ENCODE measurements at places on chromosomes 6 and 20.

GRCh38 chr6:134438837-134439236 is 120.9 kb upstream of the SGK1 start:
- DNase-seq = no peak

- DNase-seq = no peak
These were observed 7.3 kb downstream of the RAB32 start for GRCh38 chr6:146550911-146551310.

DNA sequence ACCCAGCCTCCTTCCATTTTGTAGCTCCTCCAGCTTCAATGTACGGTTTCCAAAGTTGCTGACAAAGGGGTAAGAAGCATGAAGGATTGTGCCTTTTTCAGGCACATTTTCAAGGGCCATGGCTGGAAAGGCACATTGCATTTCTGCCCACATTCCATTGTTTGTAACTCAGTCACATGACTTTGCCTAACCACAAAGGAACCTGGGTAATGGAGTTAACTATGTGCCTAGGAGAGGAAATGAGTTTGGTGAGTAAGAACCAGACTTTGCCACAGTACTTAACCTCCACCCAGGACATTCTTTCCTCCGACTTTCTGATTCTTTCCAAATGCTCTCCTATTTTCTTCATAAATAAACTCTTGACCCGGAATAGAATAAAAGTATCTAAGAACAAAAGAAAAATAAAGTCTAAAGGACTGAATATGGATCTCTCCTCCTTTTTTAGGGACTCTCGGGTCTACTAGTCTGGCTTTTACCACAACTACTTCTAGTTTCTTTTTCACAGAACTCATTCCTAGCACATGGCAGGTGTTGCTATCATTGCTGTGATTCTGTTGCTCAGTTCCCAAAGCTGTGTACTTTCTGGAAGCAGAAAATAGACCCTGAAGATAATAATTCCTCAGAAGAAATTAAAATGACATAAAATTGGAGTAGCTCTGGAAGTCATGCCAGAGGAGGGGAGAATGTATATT is 81.5 kb upstream of the ISM1 start:
- no peak for DNase-seq

DNA sequence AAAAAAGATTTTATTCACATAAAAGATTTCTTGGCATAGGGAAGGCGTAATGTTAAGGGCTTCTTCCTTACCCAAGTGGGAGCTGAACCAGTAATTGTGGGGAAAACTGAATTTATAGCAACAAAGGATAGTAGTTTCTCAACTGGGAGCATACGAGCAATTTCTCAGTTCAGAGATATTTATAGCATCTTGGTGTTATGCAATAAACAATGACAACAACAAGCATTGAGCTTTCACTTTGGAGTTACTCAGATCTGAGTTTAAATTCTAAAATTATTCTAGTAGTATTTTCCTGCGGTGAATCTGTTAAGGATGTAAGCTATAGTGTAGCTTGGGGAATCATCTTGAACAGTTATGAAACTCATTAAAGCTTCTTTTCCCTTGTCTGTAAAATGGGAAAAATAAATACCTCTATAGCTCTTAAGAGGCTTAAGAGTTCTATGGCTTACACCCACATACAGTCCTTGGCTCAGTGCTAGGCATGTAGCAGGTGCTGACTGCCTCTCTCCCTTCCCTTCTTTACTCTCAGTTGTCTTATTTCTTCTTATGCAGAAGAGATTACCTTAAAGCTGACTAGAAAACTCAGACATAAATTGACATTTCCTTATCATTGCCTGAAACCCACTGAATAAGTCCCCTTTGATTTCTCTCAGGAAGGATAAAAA is 58.8 kb downstream of the SAMD5 start:
- DNase-seq = no peak

DNA sequence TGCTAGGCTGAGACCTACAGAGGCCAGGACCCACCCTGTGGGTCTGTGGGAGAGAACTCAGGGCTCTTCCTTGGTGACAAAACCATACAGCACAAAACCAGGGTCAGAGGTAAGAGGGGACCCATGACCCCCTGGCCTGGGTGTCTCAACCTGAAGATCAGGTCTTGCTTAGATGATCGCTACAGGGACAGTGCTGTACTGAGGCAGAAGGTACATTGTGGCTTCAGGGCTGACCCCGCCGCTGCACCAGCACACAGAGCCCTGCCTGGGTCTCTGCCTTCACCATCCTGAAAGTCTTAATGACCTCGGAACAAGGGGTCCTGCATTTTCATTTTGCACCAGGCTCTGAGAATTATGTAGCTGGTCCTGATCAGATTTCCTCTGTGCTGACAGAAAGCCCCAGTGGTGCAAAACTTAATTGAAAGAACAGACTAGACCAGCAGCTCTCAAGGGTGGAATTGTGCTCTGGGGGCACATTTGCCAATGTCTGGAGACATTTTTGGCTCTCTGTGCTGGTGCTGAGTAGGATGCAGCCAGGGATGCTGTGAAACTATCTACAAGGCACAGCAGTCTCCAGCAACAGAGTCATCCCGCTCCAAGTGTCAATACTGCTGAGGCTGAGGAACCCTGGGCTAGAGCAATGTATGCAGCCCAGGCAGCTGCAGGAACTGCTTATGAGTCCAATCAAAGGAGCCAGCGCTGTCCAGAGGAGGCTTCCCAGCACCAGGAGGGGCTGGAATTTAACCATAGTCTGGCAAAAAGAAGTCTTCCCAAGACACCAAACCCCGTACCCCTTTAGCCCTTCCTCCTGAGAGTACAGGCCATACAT is 254.9 kb downstream of the ERMARD start:
- no peak for DNase-seq

GRCh38 chr20:36658300-36658699 is 12.3 kb upstream of the SLA2 start:
- no peak for DNase-seq

DNA sequence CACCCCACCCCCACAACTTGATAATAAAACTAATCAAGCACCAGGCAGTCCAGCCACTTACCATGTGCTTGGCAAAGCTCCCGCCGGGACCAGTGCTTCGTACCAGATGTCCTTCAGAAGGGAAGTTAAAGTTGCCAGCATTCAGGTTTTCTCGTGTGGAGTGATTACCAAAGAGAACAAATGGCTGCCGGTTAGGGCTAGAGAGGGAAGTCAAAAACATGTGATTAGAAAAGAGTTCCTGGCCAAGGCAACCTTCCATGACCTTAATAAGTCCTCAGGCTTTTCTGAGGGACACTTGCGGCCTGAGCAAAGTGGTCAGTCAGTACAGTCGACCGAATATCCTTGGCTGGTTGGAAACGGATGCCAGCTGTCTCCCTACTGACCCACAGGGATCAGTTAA is 67.0 kb downstream of the DNAAF9 start:
- no peak for DNase-seq

DNA sequence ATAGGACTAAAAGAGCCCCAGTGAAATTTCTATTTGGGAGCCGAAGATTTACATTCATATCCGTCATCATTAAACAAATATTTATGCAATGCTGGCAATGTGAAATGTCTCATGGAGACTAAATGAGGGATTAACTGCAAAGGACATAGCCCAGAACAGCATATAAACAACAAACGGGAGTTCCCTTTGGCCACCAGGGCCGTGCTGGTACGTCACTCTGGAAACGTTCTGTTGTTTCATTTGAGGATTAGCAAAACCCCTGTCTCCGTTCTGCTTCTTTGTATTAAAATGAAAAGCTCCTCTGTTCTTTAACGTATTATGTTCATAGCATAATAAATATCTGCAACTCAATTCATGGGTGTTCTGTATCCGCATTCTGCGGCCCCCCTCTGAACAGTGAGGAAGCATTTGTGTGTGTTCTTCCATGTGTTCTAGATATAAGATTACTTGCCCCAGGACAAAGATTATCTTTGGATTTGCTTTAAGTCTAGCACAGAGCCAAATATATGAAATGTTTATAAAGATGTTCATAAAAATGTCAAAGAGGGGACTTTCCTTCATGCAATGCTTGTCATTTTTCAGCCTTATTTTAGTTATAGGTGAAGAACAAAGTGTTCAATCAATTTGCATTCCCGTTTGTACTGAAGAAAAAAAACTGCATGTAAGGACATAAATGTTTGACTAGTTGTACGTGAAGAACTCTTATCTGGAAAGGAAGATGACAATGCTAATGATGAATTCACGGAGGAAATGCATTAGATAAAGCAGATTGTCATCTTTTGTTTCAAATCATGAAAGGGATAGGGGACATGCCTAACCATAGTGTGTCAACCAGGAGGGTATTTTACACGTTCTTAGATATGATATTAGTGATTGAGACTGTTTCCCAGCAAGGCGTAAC is 90.0 kb upstream of the TNFAIP3 start:
- no peak for DNase-seq

GRCh38 chr20:58310291-58310782 is 822 bp downstream of the RAB22A start:
- DNase-seq = no peak

GRCh38 chr6:22873513-22874136 is 304.3 kb downstream of the HDGFL1 start:
- no peak for DNase-seq

DNA sequence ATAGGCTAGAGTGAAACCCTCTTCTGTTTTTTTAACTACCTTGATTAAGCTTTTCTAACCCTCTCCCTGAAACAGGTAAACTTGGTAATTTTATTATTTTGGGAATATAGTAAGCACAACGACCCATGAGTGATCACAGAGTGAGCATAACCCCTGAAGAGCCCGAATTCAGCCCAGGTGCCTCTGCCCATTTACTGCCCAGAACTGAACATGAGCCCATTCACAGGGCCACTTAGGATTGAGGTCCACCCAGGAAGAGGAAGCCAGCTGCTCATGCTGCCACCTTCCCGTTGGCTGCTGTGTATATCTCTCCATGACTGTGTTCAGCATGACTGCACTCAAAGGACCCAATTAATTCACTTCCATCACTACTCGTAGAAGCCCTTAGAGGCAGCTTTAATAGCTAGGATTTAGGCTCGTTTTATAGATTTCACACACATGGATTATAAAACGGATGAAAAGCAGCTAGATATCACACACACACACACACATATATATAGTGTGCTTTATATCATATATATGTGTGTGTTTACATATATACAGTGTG is 8.3 kb upstream of the PDE10A start:
- DNase-seq = no peak

- no peak for DNase-seq
These were observed 114.1 kb upstream of the ADGRF1 start for GRCh38 chr6:47156196-47156595.

- DNase-seq = no peak
These were observed 52.8 kb downstream of the MYLIP start for GRCh38 chr6:16181439-16182297.

GRCh38 chr6:26576407-26576843 is 20.3 kb upstream of the ABT1 start:
- DNase-seq = no peak

GRCh38 chr20:50390685-50391443 is 119.3 kb upstream of the PTPN1 start:
- DNase-seq = no peak

DNA sequence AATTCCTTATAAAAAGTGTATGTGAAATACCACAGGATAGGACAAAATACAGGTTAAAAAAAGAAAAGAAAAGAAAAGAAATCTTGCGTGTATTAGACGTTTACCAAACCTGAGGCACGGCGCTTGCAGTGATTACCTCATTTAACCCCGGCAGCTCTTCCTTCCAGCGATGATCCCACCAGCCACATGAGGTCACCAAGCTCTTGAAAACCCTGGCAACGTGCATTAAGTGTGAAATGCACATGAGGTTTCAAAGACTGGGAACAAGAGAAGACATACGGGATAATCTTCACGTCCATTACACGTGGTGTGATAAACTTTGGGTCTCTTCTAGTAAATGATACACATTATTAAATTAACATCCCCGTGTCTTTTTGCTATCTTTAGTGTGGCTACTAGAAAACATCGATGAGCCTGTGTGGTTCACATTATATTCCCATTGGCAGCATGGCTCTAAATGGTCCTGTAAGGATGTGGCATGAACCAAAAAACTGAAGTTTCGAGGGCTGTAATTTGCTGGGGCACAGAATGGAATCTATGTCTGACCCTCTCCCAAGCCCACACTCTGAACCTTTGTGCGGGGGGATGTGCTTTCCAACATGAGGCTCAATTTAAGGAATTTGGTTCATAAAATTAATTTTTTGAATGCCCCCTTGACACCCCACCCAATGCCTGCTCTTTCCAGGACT is 59.2 kb upstream of the THBS2 start:
- DNase-seq = no peak

DNA sequence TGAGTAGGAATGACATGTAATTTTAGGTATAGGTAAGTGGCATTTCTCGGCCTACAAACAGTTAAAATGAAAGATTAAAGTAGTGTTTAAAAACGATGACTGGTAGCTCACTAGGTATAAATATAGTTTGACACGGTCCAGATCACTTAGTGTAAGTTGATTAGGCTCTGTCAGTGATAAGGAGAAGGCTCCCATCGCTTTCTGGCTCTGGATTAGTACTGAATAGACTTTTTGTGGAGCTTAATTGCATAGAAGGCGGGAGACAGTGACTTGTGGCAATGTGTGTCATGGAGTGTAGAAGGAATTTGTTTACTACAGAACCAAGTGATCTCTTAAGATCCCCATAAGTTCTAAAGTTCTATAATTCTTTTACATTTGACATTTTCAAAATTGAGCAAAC is 6.7 kb downstream of the PYGB start:
- no peak for DNase-seq

DNA sequence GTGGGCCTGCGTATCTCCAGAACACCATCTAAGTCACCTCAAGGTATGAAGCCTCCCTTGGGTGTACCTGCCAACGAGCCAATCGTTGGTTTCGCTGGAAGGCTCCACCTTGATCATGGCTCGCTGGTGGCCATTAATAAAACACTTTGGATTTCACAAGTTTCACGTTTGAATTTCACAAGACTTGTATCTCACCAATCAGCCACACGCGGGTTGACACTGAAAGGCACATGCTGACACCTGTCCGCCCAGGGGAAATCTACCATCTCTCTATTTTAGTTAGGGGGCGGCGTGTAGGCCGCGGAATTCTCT is 586 bp upstream of the HMGA1 start:
- DNase-seq = peak; percentile 32

GRCh38 chr6:11525468-11526155 is 11.9 kb upstream of the TMEM170B start:
- DNase-seq = no peak

DNA sequence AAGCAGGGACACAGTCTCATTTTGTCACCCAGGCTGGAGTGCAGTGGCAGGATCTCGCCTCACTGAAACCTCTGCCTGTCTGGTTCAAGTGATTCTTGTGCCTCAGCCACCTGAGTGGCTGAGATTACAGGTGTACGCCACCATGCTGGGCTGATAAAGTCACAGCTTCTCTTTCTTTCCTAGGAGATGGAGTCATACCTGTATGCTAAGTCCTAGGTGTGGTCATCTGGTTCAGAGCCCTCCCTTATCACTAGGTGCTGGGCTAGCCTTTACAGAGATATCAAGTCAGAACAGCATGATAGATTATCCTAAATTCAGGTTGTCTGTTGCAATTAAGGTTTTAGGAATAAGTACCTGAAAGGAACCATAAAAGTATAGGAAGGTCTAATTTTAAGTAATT is 86.7 kb downstream of the AHI1 start:
- no peak for DNase-seq

- DNase-seq = no peak
These were observed 1.2 kb upstream of the ACAT2 start for GRCh38 chr6:159760602-159761057.

- no peak for DNase-seq
These were observed at the start of gene RIPOR2 for GRCh38 chr6:24935366-24936152. Gene RIPOR2, minus strand, starts transcription at chr6:24935960. Its CDS starts 62 bp downstream, at chr6:24935898.

GRCh38 chr6:158464483-158464882 is 95.4 kb upstream of the TMEM181 start:
- no peak for DNase-seq

- DNase-seq = no peak
These were observed 66.7 kb downstream of the ZDHHC14 start for GRCh38 chr6:157447735-157448134.

Measured in NCI-H1436 (cell line).